NCI-H748 treated with DMSO at 0.1 percent for 48 hours (cell line): ENCODE measurements at places on chromosomes 7 and 10.

DNA sequence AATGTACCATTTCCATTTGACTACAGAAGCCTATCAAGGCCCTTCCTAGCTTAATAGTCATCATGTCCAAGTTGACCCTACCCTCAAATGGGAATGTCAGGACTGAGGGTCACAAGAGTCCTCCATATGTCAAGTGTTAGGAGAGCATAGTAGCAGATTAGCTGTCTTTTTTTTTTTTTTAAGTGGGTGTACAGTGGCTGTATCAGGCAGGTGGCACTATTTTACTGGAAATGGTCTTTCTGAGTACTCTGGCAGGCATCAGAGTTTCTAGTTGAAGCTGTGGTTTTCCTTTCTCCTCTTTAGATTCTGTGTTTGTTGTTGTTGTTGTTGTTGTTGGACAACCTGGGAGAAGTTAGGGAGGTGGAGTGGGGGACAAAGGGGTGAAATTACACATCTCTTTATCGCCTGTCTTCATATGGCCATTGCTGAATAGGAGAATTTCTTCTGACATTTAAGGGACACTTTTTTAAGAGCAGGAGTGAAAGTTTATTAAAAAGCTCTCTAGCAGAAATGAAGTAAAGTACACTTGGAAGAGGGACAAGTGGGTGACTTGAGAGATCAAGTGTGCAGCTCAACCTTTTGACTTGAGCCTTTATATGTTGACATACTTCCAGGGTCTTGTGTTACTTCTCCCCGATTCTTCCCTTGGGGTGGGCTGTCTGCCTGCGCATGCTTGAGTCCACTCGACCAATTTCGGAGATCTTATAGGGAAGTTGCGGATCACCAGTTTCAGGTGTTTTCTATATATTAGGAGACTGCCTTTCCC lies 104.1 kb upstream of the FOXP2 start:
- no peak for DNase-seq

GRCh38 chr10:34191406-34191805 lies 623.7 kb downstream of the PARD3 start:
- no peak for DNase-seq

DNA sequence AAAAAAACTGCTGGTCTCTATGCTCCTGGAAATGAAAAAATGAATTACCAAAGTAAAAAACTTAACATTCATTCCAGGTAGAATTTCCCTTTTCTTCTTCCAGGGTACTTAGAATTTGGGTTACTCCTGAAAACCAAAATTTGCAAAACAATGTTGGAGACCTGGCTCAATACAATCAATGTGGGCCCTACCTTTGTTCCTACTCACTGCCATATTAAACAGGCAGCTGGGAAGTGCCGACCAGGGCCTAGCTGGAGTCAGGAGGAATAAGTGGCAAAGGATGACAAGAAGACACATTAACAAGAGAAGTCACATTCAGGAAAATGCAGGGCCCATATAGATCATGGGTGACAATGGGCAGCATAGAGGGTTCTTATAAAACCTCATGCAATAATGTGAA lies 6.4 kb upstream of the AGK start:
- no peak for DNase-seq

DNA sequence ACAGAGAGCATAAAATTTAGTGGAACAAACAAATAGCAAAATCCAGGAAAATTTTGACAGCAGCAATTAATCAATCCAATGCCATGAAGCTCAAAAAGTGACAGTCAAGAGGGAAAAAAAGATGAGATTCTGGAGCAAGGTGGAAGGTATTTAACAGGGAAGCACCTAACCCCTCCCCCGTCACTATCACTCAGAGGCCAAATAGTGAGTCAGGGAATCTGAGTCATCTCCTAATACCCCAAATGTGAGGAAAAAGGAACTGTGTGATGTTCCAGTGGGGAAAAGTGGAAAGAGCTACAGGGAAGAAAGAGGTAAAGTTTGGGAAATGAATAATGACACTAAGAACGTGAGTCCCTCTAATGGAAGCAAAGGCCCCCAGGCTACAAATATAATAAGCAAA lies 113.2 kb upstream of the PHF14 start:
- DNase-seq, result no peak
